ENCODE measurements at places on chromosomes 5 and 9.

DNA sequence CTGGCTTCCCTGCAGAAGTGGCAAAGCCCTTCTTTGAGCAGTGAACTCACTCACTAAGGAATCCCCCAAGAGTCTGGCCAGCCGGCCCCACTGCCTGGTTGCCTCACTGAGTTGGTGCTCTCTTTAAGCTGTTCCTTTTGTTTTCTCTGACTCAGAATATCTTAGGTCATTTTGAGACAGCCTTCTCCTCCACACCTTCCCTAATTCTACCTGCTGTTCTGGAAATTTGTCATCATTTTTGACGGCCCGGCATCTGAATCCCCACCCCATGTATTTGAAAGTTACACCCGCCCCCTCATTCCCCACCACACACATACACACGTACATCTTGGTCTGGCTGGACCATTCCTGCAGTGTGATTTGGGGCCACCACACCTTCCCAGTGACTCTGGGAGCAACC, 41.8 kb downstream of the FGF1 start:
- DNase-seq = no peak

- no peak for DNase-seq
Observed at GRCh38 chr9:109780453-109781033, 545 bp downstream of the PALM2AKAP2 start.

GRCh38 chr5:111960476-111961215, 203.7 kb upstream of the NREP start:
- no peak for DNase-seq

- no peak for DNase-seq
Observed at GRCh38 chr5:16857635-16858034, 78.5 kb downstream of the MYO10 start.

DNA sequence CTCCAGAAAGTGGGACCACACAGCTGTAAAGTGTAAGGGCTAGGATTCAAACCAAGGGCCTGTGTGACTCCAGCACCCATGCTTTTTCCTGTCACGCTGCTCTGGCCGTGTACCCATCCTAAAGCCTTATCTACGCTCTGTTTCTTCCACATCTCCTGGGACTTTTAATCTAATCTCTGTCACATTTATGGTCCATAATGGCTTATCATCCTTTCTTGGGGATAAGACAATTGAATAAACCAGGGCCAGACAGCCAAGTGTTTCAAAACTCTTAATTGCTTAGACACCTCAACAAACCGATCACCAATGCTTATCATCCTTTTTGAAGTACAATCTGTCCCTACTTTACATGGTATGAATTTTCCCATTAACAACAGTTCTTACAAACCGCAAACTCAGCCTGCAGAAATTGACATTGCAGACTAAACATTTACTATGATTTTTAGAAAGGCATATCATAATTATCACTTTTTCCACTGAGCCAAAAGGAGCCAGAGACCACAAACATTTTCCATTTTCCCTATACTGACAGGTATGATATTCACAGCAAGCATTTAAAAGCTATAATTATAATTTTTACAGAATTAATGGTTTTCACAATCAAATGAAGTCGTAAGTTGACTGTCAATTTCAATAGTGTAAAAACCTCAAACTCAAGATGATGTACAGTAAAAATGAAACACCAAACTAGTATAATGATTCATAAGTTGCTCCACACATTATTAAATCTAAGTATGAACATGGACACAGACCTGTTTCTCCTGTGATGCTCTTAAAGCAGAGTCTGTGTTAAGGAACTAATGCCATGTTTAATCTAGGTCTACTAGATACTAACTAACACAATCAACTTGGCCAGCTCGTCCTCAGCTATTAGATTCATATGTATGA, 99.5 kb downstream of the FBXW11 start:
- DNase-seq = no peak

DNA sequence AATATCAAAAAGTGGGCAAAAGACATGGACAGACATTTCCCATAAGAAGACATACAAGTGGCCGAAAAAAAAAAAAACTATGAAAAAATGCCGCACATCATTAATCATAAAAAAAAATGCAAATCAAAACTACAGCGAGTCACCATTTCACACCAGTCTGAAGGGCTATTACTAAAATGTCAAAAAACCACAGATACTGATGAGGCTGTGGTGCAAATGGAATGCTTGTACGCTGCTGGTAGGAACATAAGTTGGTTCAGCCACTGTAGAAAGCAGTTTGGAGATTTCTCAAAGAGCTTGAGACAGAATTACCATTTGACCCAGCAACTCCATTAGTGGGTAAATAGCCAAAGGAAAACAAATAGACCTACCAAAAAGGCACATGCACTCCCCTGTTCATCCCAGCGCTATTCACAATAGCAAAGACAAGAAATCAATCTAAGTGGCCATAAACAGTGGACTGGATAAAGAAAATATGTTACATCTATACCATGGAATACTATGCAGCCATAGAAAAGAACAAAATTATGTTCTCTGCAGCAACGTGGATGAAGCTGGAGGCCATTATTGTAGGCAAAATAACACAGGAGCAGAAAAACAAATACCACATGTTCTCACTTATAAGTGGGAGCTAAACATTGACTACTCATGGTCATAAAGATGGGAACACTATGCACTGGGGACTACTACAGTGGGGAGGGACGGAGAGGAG, 110.6 kb upstream of the BOD1 start:
- no peak for DNase-seq

- no peak for DNase-seq
Observed at GRCh38 chr5:121189342-121190305, 662.1 kb upstream of the FTMT start.

DNA sequence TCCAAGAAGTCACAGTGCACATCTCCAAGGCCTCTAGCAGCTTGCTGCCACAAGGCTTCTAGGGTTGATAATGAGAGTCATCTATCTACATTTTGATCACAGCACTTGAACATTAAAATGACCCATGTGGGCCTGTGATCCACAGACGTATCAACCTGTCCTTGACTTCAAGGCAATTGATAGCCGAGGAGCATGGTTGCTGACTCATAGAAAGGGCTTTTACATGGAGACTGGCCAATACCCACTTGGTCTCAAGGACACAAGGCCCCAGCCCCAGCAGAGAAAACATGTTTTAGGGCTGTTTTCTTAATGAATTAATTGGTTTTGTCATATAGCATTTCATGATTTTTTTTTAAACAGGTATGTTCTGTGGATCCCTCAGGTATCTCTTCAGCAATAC, 314.0 kb downstream of the SEMA5A start:
- no peak for DNase-seq

DNA sequence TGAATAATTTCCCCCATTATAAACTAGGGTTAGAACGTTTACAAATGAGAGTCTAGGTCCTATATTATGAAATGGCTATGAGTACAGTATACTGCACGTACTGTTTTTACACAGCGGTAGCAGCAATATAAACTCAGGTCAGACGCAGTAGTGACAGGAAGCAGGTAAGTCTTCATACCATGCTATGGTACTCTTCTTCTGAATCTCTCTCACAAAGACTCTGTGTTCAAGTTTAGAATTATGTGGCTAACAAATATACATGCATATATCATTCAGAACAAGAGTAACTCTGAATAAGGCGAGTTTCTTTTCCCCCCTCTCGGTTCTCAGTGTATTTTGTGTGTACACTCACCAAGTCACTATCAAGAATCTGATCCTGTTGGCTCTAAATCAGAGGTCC, 114.9 kb upstream of the KLF9 start:
- DNase-seq = no peak

DNA sequence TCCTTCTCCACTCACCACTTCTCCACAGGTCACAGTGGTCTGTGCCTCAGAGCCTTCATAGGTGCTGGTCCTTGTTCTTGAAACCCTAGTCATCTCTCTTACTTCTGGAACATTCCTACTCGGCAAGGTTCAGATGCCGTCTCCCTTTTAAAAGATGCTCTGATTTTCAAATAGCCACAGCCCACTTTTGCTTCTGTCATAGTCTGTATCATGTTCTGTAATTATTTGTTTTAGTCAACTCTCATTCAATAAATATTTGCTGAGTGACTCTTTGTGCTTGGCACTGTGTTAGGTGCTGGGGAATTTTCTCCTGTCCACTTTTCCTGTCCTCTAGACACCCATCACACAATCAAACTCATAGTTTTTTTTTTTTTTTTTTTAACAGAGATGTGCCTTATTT, 181.3 kb upstream of the IL12B start:
- DNase-seq = no peak

DNA sequence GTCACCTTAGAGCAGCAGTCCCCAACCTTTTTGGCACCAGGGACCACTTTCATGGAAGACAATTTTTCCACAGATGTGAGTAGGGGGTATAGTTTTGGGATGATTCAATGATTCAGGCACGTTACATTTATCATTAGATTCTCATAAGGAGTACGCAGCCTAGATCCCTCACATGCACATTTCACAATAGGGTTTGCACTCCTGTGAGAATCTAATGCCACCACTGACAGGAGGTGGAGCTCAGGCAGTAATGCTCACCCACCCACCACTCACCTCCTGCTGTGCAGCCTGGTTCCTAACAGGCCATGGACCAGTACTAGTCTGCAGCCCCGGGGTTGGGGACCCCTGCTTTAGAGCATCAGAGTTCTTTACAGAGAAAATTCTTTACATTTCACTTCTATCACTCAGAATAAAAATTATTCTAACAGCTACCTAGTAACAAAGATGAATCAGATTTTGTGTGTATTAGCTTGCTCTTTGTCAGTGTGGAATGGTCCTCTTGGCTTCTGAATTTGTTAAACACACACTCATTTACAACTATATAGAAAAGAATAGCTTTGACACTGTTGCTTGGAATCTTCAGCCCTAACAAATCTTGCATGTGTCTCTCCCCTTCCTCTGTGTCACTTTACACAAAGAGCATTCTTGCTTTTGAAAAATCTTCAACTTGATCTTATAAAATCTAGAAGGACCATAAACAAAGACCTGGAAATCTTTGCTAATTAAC, 438.6 kb downstream of the BNC2 start:
- DNase-seq = no peak

- DNase-seq = no peak
Observed at GRCh38 chr9:91500509-91501014, 76.9 kb upstream of the NFIL3 start.
